Uterine smooth muscle cell (primary cell): ENCODE measurements at places on chromosomes 1 and 21. TPM values are rescaled to one million over a fixed set of nuclear protein-coding genes. Genes with fewer than 3 reads are reported as not detected.

Gene KLHL12
- total RNA-seq, result 43.8 and 47.1 TPM in 2 replicates

Gene BCAR3
- 48.7 and 53.7 TPM in 2 replicates for total RNA-seq

Gene ATP6V1G3
- not detected in 2 replicates for total RNA-seq

Gene NR0B2
- total RNA-seq, result not detected in 2 replicates

Gene PKP1
- 0.55 and 0.75 TPM in 2 replicates for total RNA-seq

Gene PTGFRN
- 12.4 and 13.1 TPM in 2 replicates for total RNA-seq

Gene TTLL10
- total RNA-seq, result 0.12 TPM in 1 of 2 replicates, not detected in the other

Gene ABCB10
- 15.9 and 22.6 TPM in 2 replicates for total RNA-seq

Gene SNAP47
- 55.0 and 62.0 TPM in 2 replicates for total RNA-seq

Gene CHRNB2
- total RNA-seq, result under 0.01 TPM in 1 of 2 replicates, not detected in the other

Gene LHX4
- total RNA-seq, result under 0.01 and 0.12 TPM in 2 replicates

Gene YRDC
- total RNA-seq, result 19.6 and 22.8 TPM in 2 replicates

Gene RHBDL2
- 0.25 and 0.77 TPM in 2 replicates for total RNA-seq

Gene CEPT1
- 50.5 and 54.7 TPM in 2 replicates for total RNA-seq
